ENCODE measurements at places on chromosomes 4 and X. TPM values are rescaled to one million over a fixed set of nuclear protein-coding genes. Genes with fewer than 3 reads are reported as not detected.

Gene GPR173
- total RNA-seq = 4.8 TPM

Gene ADAM29
- total RNA-seq = not detected

Gene HPGD
- total RNA-seq = 34.6 TPM

Gene ARHGAP36
- 31.8 TPM for total RNA-seq

Gene RPA4
- total RNA-seq = 3.8 TPM

Gene DGAT2L6
- total RNA-seq = 12.4 TPM

Gene HSFX3
- total RNA-seq = not detected

Gene SOWAHD
- total RNA-seq = 0.79 TPM

Gene FAM3A
- total RNA-seq = 13.7 TPM

Gene USP26
- not detected for total RNA-seq

Gene ZRSR2
- total RNA-seq = 6.3 TPM

Gene AFAP1
- 34.5 TPM for total RNA-seq

Gene CXCR3
- total RNA-seq = 0.30 TPM

Gene PDE5A
- total RNA-seq = 40.2 TPM

Gene ETNPPL
- total RNA-seq = not detected

Gene CCDC120
- 3.6 TPM for total RNA-seq

Gene CPZ
- 14.1 TPM for total RNA-seq

Gene KLKB1
- 0.20 TPM for total RNA-seq

Gene CLDN22
- not detected for total RNA-seq

Gene SHISA3
- total RNA-seq = 2.3 TPM

Gene RTL9
- 0.39 TPM for total RNA-seq

All from skin of body (tissue), 3 donors.